ENCODE measurements at places on chromosomes 11 and 22.

GRCh38 chr11:34575671-34576070 is 45.2 kb upstream of the EHF start:
- no peak for DNase-seq

GRCh38 chr11:86136538-86136937 is 67.7 kb upstream of the PICALM start:
- no peak for DNase-seq

- peak; percentile 78 for DNase-seq
These were observed at the start of gene TMEM25 for GRCh38 chr11:118530683-118531596. TMEM25 (plus strand) TSS chr11:118531192; CDS start chr11:118531802, 610 bp downstream.

DNA sequence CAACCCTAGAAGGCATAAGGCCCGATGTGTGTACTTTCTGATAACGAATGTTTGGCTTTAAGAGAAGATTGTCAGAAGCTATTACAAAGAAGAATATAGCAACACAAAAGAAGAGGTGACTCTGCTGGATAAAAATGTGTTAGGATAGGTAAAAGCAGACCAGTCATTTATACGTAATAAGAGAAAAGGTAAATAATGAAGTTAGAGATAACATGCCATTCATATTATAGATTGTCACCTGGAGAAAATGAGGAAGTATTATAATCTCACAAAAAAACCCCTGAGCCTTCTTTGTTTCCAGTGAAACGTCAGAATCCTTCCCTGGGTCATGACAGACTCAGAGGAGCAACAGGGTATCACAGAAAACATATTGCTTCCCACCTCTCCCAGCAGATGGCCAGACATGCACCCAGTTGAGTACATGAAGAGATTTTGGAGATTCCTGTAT is 36.1 kb downstream of the PPFIA1 start:
- peak; percentile 88 for DNase-seq

DNA sequence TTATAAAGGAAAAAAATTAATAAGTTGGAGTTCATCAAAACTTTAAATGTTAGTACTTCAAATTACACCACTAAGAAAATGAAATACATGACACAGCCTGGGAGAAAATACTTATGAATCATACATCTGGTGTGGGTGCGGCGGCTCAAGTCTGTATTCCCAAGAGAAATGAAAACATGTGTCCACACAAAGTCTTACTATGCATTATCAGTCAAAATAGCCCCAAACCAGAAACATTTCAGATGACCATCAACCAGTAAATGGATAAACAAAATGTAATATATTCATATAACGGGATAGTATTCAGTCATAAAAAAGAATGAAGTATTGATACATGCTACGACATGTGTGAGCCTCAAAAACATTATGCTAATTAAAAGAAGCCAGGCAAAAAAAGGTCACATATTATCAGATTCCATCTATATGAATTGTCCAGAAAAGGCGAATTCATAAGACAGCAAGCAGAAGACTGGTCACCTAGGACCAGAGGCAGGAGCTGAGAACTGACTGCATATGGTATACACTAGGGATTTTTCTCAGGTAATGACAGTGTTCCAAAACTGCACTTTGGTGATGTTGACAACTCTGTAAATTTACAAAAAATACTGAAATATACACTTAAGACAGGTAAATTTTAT is 5.3 kb upstream of the AKIP1 start:
- DNase-seq = no peak

DNA sequence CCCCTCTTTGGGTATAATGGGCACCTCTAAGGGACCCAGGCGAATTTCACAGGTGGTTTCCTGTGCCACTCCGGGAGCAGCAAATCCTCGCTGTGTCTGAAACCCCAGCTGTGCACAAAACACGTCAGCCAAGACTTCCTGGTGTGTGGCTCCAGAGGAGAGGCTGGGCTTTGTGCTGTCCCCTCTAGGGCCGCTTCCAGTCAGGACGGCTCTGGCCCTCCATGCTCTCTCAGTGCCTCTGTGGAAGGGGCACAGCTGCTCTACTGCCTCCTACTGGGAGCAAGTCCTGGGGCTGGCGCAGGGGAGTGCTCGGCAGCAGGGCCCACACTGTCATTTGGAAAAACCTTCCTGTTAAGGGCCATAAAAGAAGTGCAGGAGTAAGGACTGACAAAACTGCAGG is 23.7 kb upstream of the ARFGAP3 start:
- no peak for DNase-seq

GRCh38 chr11:132607575-132607974 is 924.7 kb downstream of the OPCML start:
- DNase-seq = peak; percentile 12

- peak; percentile 99 for DNase-seq
These were observed 1.7 kb downstream of the PICALM start for GRCh38 chr11:86067009-86067850.

DNA sequence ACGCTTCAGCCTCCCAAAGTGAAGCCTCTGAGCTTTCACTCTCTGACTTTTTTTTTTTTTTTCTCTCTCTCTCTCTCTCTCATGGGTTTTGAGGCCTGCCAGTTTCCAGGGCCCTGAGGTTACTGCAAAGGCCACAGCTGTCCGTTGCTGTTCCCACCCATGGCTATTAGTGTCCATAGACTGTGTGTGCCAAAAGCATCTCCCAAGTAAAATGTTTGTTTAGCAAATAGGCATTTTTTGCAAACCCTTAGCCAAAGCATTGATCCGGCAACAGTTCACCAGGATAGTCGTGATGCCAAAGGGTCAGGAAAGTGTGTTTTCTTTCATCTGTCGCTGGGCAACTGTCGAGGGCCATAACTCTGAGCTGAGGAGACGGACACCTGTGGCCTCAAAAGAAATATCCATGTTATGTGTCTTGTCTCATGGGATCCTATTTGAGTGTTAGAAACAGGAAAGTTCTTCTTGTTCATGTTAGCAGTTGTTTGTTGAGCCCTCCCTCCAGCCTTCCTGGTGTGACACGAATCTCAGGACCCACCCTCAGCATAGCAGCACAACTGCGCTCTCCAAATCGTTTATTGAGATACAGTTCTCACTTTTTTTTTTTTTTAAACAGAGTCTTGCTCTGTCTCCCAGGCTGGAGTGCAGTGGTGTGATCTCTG is 18.4 kb downstream of the FADS2 start:
- no peak for DNase-seq

GRCh38 chr11:66497206-66497605 is 13.2 kb upstream of the BBS1 start:
- DNase-seq = no peak

- DNase-seq = peak; percentile 31
These were observed 3.8 kb downstream of the CD81 start for GRCh38 chr11:2380807-2381350.

GRCh38 chr11:45809456-45810395 is 4.8 kb downstream of the SLC35C1 start:
- no peak for DNase-seq

- no peak for DNase-seq
These were observed 76.6 kb downstream of the WT1 start for GRCh38 chr11:32358729-32359128.

- DNase-seq = peak; percentile 26
These were observed 6.2 kb upstream of the LDLRAD3 start for GRCh38 chr11:35937700-35938099.

- DNase-seq = no peak
These were observed 32.4 kb downstream of the TMEM225 start for GRCh38 chr11:123853038-123853437.

GRCh38 chr11:11985954-11986949 is 22.2 kb downstream of the DKK3 start:
- no peak for DNase-seq

DNA sequence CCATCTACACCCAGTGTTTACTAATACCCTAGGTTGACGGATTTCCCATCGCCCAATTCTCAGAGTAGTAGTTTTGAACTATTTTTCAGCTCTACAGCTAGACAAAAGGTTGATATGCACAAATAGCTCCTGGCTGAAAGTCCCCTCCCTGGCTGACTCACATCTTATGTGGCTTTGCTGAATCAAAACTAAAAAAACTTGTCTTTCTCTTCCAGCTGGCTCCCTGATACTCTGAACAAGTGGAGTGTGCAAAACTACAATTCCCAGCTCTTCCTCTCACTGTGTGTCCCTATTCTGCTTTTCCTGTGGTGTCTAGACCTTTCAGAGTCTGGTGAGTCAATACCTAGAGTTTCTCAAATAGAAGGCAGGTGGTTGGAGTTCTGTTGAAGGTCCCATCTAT is 12.7 kb upstream of the LARGE1 start:
- no peak for DNase-seq

DNA sequence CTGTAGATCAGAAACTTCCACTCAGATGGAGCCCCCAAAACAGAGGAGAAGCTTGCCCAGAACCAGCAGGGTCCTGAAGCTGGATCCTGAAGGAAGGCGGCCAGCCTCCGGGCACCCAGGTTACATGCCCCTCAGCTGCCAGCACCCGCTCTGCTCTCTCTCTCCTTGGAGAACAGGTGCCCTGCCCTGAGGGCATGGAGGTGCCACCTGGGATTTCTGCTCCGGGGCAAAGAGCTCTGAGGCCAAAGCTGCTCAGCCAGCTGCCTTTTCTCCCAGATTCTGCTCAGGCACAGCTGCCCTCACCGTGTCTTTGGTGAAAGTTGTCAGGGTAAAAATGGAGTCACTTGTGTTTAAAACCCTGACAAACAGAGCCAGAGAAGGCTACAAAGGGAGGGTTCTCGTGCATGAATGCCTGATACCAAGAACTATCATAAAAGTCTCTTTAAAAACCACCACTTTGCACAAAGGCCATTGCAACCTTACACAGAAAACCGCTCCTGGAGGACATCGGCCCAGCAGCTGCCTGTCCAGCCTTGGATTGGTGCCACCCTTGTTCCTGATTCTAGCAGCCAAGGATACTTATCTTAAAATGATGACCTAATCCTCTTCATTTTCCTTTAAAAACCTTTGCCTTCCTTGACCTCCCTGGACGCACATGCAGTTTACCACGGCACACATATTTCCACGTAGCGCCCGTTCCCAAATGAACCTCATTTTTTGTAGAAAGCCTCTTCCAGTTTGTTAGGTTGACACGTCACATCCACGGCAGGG is 140.0 kb downstream of the CACNA1I start:
- DNase-seq = no peak

GRCh38 chr11:44695169-44695833 is 31.5 kb upstream of the TSPAN18 start:
- DNase-seq = peak; percentile 4

- DNase-seq = no peak
These were observed 17.0 kb downstream of the KCNE3 start for GRCh38 chr11:74450318-74450717.

- peak; percentile 87 for DNase-seq
These were observed 34.3 kb downstream of the TSPAN18 start for GRCh38 chr11:44760917-44761550.

GRCh38 chr11:57116654-57117053 is 65.1 kb upstream of the LRRC55 start:
- peak; percentile 87 for DNase-seq

Measured in OCI-M1 (cell line).